ENCODE measurements at places on chromosomes 11 and 22.

DNA sequence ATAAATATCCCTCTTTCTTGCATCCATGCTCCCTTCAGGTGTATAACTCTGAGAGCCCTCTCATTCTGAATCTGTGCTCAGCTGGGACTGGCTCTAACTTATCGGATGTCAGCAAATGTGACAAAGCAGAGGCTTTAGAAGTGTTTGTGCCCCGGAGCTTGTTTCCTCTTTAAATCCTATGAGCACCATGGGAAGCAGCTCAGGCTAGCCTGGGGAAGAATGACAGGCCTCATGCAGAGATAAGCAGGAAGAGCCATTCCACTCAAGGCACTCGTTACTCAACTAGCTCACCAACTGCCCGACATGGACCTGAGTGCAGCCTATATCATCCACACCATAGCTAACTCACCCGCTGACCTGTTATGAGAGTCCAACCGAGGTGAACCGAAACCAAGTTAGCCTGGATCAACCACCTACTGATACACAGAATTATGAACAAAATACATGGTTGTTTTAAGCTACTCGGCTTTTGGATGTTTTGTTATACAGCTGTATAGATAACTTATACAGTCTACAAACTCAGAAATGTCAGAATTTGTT is 990.7 kb downstream of the NTM start:
- no peak for DNase-seq

DNA sequence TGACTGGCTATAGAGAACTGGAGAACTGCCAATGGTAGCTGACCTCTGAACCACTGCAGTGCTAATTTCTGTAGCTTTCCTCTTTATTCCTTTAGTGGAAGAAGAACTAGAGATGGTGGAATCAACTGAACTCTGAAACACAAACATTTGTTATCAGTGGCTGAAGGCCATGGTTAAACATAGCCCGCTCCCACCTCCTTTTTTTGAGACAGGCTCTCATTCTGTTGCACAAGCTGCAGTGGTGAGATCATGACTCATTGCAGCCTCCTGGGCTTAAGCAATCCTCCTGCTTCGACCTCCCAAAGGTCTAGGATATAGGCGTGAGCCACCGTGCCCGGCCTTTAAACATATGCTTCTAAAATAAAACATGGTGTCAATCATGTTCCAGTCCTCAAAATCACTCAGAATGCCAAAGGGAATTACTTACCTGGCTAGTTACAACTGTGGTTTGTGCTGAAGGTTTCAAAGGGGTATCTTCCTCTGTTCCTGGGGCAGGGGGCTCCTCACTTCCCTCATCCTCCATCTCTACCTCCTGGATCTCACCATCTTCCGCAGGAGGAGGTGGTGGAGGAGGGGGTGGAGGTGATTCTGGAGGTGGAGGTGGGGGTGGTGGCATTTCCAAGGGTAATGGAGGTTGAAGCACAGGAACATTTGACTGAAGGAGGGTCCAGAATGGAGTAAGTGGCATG is 9.0 kb upstream of the AGBL2 start:
- DNase-seq: no peak

GRCh38 chr22:22318723-22319465 is 74.3 kb downstream of the VPREB1 start:
- no peak for DNase-seq

- no peak for DNase-seq
These were observed 21.9 kb upstream of the RAB30 start for GRCh38 chr11:83093634-83094033.

GRCh38 chr22:38214302-38215056 is 12.7 kb downstream of the MAFF start:
- no peak for DNase-seq

GRCh38 chr11:78203184-78203583 is 14.5 kb downstream of the USP35 start:
- DNase-seq: no peak

- no peak for DNase-seq
These were observed 750 bp downstream of the XRCC6 start for GRCh38 chr22:41621911-41622179.

DNA sequence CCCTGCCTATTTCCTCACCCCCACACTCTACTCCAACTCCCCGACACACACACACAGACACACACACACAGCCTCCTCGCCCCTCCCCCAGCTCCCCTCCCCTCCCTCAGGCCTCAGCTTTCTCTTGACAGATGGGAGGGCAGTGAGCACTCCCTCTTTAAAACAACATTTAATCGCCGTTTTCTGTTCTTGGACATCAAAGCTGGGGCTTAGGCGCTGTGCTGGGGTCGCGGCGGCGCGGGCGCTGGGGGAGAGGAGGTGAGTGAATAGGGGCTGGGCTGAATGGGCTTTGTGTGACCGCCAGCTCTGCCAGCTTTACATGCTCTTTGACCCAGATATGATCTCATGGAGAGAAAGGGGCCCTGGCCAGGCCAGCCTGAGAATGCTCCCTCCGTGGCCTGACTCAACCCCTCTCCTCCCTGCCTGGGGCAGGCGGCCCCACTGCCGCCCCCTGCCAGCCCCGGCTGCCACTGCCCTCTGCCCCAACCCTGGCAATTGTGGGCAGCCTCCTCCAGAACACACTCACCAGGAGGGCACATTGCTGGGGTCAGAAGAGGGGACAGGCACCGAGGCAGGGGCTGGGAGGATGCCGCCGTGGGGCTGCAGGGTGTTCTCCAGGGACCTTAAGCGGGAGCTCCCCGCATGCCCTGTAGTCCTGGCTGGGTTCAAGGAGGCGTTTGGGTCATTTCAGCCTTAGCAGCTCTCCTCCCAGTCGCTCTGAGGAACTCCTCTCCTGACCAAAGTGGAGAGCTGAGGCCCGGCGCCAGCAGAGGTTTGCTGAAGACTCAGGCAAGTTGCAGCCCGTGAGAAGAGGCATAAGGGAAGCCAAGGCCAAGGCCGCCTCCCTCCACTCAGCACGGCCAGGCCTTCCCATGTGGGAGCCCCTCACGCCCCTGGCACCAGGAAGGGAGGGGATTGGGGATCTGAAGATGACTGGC is 38.3 kb upstream of the NNMT start:
- DNase-seq: no peak

DNA sequence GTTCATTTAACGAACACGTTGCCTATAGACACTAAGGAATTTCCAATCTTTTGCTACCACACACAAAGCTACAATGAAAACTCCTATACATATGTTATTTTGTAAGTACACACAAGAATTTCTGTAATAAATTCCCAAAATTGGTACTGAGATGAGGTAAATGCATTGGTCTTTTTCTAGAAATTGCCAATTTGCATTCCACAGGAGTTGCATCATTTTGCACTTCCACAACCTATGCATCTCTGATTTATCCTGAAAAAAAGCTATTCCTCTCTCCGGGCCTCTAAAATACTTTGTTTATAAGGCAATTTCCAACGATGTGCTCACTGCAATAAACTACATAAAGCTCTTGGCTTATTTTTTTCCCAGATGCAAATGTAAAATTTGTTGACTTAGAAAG is 24.9 kb downstream of the IMMP1L start:
- DNase-seq: no peak

DNA sequence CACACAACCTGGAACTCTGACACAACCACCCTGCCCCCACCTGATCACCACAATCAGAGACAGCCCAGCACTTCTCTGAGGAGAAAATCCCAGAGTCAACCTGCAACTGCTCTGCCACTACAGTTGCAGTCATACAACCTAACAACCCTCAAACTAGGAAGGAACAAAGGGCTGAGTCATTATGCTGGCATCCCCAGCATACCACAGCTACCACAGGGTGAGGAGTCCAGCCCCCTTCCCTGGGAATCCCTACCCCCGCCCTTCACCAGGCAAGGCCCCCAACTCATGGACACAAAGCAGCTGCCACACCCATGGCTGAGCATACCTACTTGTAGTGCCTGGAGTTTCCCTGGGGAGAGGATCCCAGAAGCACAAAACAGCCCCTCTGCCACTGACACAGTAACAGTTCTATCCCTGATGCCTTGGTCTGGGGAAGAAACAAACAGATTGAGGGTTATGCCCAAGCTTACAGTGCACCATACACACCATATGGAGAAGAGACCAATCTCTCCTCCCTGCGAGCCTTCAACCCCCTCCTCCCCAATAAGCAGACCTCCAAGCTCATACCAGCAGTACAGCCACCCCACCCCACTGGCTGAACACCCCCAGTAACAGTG is 68.5 kb upstream of the C11orf58 start:
- DNase-seq: no peak

DNA sequence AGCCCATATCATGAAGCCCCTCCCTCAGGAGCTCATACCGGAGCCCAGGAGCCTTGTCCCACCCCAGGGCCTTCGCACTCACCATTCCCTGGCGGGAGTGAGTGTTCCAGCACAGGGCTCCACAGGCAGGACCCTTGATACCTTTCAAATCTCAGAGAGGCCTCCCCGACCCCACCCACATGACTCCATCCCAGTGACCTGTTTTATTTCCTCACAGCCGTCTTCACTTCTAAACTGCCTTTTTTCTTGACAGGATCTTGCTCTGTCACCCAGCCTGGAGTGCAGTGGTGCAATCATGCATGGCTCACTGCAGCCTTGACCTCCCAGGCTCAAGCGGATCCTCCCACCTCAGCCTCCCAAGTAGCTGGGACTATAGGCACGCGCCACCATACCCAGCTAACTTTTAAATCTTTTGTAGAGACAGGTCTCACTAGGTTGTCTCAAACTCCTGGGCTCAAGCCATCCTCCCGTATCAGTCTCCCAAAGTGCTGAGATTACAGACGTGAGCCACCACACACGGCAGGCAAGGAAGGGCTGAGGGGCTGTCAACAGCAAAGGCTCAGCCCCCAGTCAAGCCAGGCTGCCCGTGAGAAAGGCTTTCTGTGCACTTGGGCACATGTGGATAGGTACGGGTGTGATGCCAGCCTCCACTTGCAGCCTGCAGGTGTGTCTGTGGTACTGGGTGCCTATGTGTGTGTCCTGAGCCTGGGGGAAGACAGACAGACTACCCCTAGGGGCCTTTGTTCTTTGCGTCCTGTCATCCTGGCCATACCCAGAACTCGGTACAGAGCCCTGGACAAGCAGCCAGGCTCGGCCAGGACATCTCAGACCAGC is 9.3 kb downstream of the RPL3 start:
- DNase-seq: no peak

DNA sequence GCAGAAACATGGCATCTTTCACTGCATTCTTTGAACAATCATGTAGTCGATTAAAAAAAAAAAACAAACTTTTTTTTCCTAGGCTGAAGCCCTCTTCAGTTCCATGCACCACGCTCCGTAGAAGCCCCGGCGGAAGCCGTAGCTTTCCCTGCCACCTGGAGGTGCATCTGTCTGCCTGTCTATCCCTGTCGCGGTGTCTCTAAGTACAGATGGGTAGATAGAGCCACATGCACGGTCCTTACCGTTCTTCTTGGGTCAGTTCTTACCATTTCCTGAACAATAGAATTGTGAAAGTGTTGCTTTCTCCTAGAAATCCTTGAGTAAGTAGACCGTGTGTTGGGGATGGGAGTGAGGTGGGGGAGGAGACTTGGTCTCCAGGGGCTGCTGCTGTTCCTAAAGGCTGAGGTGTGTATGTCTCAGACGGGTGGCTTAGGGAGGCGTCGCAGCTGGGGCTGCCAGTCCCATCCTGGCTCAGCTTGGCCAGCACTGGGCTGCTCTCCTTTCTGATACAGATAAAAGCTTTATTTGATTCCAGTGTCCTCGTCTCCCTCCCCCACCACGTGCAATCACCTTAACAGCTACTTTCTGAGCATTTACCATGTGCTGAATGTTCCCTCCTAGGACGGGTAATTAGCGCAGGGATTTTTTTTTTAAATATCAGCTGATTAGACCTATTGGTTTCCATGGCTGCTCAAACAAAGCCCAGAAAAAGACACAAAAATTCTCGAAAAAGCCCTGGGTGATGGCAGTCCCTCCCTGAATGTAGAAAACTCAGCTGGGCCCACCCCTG is 46.8 kb downstream of the MACROD1 start:
- no peak for DNase-seq

DNA sequence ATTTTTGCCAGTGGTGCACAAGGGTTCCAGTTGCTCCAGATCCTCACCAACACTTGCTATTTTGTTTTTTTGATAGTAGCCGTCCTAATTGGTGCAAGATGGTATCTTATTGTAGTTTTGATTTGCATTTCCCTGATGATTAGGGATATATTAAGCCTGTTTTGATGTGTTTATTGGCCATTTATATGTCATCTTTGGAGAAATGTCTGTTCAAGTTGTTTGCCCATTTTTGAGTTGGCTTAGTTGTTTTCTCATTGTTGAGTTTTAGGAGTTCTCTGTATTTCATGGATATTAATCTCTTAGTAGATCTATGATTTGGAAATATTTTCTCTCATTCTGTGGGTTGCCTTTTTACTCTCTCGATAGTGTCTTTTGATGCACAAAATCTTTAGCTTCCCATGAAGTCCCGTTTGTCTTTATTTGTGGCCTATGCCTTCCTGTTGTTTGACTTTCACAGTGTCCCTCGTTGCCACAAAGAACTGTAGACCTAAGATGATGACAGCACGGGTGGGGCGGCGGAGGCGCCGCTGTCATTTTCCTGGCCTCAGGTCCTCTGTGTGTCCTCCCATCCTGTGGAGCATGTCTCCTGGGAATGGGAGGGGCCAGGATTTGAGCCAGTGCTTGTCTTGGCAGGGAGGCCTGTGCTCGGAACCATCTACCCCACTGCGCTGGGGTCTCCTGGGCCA is 33.5 kb downstream of the LRP5 start:
- DNase-seq: no peak

DNA sequence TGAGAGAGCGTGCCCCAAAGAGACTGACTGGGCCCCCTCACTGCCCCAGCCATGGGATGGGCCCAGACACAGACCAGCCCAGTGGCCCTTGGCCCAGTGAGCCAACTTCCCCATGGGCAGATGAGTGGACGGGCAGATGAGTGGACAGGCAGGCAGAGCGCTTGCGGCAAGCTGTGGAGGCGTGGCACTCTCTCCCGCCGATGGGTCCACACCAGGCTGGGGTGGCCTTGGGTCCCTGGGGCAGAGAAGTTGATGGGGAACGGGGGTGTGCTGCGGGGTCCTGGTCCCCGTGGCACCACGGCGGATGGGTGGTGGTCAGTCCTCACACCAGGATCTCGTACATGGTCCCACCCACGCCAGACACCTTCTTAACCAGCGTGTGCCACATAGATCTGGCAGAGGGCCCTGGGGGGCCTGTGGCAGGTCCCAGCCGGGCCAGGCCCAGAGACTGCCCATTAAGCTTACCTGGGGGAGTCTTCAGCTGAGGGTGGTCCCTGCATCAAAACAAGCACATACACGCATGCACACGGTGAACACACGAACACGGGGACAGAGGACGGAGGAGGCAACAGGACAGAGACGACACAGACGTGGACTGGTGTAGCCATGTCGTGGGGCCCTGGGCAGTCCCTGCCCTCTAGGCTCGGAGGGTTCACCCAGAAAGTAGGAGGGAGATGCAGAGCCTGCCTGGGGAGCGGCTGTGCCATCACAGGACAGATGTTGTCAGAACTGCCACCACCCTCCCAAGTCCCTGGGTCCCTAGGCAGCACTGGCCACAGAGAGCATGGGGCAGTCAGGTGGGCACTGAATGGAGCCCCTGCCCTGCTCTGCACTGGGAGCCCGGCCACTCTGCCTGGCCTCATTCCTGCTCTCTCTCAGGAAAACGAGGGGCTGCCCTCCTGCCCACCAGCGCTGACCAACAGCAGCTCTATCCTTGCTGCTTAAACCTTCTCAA is 182.2 kb downstream of the IGLL1 start:
- no peak for DNase-seq

Measured in NCI-H1436 (cell line).